Bone marrow (tissue), 2 donors: ENCODE measurements at places on chromosomes 2 and 18.

DNA sequence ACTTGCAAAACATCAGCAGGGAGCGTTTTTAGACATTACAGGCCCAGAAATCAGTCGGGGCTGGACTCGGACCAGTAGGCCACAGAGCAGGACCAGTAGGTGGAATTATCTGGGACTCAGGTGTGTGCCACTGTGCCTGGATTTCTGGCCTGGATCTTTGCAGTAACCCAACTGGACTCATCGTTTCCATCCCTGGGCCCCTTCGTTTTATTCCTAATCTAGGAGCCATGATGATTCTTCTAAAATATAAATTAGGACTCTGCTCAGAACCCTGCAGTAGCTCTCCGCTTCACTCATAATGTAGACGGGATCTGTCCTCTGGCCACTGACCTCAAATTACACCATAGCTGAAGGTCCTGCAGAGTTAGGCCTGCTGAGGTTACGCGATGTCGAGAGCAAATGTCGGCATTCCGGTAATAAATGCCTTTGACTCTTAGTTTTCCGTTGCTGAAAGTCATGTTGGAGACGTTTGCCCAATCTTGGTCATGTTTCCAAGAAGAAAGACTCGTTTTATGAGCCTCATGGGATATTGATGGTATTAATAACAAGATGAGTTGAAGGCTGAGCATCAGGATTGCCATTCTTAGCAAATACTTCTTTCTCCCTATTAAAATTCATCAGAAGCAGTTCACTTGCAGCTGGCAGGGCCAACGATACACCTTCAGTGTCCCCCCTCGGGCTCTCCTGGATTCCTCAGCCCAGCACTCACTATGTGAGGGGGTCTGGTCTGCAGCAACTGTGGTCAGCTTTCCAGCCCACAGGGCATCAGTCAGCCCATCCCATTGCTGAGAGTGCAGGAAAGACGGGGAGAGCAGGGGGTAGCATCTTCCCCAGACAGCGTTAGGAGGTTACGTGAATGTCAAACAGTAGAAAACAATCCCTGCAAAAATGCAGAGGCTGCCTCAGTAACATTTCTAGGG, 39.9 kb upstream of the KLF11 start:
- DNase-seq: no peak

DNA sequence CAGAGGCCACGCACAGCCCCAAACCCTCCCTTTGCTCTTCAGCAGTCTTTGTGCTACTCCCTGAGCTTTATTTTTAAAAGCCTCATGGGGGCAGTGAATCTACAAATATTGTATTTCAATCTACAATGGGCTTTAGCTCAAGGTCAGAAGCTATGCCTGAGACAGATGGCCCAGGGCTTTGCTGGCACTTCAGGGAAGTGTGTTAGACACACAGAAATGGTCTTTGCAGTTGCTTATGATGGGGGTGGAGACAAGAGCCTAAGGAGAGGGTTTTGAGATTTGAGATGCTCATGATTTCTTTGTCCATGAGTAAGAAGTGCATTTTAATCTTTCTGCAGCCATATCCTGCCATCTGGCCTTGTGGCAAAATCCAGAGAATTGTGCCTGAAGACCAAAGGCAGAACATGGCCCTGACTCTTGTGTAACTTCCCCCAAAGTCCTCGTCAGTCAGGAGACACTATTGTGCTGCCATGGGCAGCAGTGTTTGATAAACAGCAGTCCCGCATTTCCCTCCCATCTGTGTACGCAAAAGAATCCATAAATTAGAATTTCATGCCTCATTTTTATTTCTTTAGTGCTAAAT, 92.6 kb downstream of the VAPA start:
- DNase-seq: no peak

GRCh38 chr2:227257820-227258219, 67.2 kb upstream of the MFF start:
- no peak for DNase-seq

- peak; percentile 67 for DNase-seq
These were observed 81.3 kb downstream of the CLHC1 start for GRCh38 chr2:55150834-55151233.

- DNase-seq: no peak
These were observed 184.7 kb downstream of the PPP1R1C start for GRCh38 chr2:182170341-182170740.

- peak; percentile 15 for DNase-seq
These were observed 35.2 kb upstream of the NAPG start for GRCh38 chr18:10490401-10491165.

GRCh38 chr2:229553091-229553490, 161.3 kb downstream of the DNER start:
- DNase-seq: no peak

DNA sequence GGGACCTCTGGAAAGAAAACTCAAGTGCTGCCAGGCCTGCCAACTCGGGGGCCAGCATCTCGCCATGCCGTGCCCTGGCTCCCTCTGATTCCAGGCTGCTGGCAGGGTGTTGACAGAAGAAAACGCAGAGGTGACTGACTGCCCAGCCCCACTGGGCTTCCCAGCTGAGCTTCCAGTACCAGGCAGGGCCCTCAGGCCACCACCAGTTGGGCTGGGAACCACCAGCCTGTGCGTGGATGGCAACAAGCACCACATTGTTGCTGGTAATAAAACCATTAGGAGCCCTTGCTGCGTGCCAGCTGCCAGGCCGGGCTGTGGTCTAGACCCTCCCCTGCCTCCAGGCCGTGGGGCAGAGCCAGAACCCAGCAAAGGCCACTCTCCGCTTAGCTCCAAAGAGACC, 9.2 kb downstream of the DNMT3A start:
- no peak for DNase-seq

- DNase-seq: no peak
These were observed 16.8 kb downstream of the FN1 start for GRCh38 chr2:215419113-215419512.

GRCh38 chr18:59725142-59725541, 27.9 kb upstream of the CCBE1 start:
- no peak for DNase-seq

GRCh38 chr2:40721595-40721994, 269.7 kb upstream of the SLC8A1 start:
- DNase-seq: no peak

- DNase-seq: no peak
These were observed 56.1 kb downstream of the FARP2 start for GRCh38 chr2:241412144-241412543.

DNA sequence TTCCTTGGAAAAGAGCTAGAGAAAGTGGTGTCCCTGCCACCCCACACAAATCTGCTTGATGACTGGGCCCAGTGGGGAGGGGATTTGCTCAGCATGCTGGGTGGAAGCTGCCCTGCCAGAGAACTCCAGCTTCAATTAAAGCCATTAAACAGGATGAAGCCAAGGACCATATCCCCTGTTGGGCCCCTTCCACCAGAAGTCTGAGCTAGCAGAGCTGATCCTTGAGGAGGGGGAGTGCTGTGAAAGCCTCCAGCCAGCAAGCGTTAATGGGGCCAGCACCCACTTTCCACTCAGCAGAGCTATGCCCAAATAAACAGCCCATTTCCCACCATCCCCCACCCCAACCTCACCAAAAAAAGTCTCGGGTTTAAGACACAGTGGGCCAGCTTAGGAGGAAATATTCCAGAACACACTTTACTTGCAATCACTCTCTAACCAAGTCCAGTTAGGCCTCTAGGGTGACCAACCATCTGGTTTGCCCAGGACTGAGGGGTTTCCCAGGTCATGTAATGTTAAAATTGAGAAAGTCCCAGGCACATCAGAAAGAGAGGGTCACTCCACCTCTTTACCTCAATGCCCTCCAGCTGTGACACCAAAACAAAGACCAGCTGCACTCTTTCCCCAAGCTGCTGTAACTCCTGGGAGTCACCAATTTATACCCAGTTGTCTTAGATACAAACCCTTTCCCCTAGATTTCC, 132.3 kb downstream of the FOXI3 start:
- DNase-seq: no peak

DNA sequence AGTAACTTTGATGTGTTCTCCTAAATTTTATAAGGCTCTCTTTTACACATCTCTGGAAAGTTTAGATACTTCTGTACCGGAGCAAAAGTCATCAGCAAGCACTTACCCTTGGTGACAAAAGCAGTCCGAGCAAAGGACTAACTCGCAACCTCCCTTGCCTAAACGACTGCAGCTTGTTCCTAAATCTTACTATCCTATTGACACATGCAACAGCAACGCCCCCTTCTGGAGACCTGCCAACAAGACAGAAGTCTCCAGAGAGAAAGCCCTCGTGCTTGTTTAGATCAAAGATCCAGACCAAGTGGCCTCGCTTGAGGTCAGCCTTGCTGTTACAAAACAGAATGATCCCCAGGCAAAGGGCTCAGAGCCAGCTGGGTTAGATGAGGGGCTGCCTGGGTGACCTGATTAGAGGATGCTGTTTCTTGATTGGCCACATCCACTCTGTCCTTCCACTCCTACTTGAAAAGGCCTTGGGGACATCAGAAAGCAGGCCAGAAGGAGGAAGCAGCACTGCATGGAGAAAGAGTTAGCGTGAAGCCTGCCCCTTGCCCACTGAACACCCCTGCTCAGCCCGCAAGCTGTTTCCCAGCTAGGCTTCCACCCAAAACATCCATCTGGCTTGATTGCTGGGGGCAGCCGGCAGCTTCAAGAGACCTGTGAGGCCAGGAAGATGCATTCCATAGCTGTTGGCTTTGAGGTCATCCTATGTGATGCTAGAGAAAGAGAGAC, 94.3 kb downstream of the HNRNPLL start:
- DNase-seq: peak; percentile 62

GRCh38 chr2:60212181-60212945, 341.1 kb downstream of the BCL11A start:
- DNase-seq: no peak

GRCh38 chr2:233831861-233832260, 22.5 kb downstream of the HJURP start:
- no peak for DNase-seq

- no peak for DNase-seq
These were observed 14.9 kb downstream of the LPIN2 start for GRCh38 chr18:2997846-2998564.

DNA sequence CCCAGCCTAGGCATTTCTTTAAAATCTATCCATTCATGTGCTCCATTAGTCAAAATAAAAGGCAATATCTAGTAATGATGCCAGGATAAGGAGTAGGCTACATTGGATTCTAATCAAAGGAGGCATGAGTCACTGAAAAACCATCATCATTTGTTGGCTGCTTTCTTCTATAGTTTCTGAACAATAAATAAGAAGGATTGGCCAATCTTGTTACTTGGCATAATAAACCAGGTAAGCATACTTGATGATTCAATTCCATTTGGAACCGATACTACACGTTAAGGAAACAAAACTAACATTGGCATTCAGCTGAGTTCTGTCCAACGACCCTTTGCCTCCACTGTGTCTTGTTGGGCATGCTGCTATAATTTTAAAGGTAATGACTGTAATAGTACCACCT, 27.2 kb downstream of the ATP8B1 start:
- DNase-seq: no peak

GRCh38 chr2:28896906-28897305, 2.4 kb downstream of the WDR43 start:
- DNase-seq: no peak

GRCh38 chr18:31500051-31500688, 2.2 kb downstream of the DSG2 start:
- no peak for DNase-seq

GRCh38 chr2:235621736-235622135, 127.9 kb downstream of the AGAP1 start:
- no peak for DNase-seq

- DNase-seq: peak; percentile 27
These were observed 96.9 kb upstream of the ZNF397 start for GRCh38 chr18:35143622-35144596.

DNA sequence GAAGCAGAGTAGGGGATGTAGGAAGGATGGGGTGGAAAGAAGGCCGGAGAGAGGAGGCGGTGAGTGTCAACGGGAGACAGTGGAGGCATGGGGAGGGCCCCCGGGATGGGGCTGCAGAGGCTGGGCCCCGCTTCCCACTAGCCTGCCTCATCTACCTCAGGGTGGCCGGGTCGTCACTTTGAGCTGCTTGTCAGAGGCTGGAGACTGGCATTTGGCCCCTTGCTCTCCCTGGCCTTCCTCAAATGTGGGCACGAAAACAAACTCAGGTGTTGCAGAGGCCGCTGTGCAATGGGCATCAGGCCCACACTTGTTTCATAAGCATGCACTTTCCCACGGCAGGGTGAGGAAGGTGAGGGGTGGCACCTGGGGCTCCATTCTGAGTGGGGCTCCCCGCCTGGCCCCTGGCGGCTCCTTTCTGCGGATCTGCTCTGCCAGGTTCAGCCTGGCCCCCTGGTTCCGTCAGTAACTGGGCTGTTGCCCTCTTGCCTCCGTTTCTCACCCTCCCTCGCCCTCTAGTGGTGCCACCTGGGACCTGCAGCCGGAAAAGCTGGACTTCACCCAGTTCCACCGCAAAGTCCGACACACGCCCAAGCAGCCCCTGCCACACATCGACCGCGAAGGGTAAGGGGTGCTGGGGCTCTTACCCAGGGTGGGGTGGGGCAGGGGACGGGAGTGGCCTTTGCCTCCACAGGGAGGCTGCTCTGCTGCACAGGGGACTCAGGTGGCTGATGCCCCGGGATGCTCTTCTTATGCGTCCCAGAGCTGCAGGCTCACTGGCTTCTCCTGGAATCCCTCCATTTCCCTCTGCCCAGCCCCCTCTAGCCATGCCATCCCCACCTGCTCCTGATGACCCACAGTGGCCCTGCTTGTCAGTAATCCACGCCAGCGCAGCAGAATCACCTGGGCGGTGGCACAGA, 125.4 kb downstream of the CTIF start:
- peak; percentile 20 for DNase-seq

GRCh38 chr18:3059272-3059671, 46.3 kb upstream of the LPIN2 start:
- no peak for DNase-seq

GRCh38 chr2:20415511-20415918, 31.4 kb upstream of the RHOB start:
- no peak for DNase-seq

- DNase-seq: no peak
These were observed 565.4 kb downstream of the TNS1 start for GRCh38 chr2:217437290-217437870.

- no peak for DNase-seq
These were observed 24.0 kb downstream of the IL1B start for GRCh38 chr2:112812318-112813267.

- peak; percentile 1 for DNase-seq
These were observed 123.8 kb downstream of the AKAIN1 start for GRCh38 chr18:5073026-5073944.

- DNase-seq: no peak
These were observed 140.1 kb downstream of the NR4A2 start for GRCh38 chr2:156192468-156192867.

GRCh38 chr18:48862132-48862531, 88.6 kb downstream of the SMAD7 start:
- no peak for DNase-seq

GRCh38 chr2:107525406-107525805, 301.3 kb upstream of the RGPD4 start:
- DNase-seq: no peak

DNA sequence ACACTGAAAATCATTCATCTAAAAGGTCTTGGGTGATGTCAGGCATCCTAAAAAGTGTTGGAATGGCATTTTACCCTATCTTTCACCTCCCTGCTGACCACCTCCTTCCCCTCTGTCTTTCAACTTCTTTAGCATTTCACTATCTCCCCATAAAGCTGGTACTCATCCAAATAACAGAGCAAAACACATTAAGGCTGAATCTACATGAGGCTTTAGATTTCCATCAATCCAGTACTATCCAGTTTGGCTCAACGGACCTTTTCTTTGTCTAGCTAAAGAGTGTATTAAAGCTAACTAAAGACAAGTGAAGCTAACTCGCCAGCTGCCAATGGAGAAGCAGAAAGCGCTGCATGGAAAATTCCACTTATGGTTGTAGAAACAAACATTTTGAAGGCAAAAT, 122.5 kb upstream of the NCKAP5 start:
- no peak for DNase-seq
